ENCODE measurements at places on chromosomes 11 and 22. TPM values are rescaled to one million over a fixed set of nuclear protein-coding genes. Genes with fewer than 3 reads are reported as not detected.

KRTAP5-7 gene
- not detected for total RNA-seq

NRGN gene
- 6.1 TPM for total RNA-seq

GRCh38 chr11:128597209-128597608 lies 9.9 kb upstream of the ETS1 start:
- no peak for DNase-seq
- no peaks in the 10 kb centered on the region for H3K4me1 ChIP-seq
- no peaks in the 10 kb centered on the region for H3K36me3 ChIP-seq

DNA sequence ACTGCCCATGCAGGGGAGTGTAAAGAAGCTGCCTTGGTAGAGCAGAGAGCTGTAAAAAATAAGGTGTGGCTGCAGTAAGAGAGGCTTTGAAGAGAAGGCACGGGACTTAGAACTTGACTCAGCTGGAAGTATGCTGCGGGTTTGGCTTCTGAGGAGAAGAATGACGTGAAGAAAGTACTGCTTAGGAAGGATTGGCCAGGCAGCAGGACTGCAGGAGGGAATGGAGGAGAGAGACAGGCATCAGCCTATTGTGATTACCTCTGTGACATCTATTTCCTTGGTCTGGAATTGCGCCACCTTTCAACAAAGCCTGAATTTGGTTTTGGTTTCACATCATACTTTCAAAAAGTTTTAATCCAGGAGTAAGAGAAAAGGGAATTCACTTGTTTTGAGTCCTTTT lies 22.5 kb downstream of the PRRG4 start:
- no peaks in the 10 kb centered on the region for H3K36me3 ChIP-seq
- no peak overlapping the region for H3K27ac ChIP-seq
- peaks cover 7% of the 10 kb centered on the region for H3K4me1 ChIP-seq
- H3K27me3 ChIP-seq, result peaks cover 9% of the 10 kb centered on the region
- DNase-seq, result no peak

DNA sequence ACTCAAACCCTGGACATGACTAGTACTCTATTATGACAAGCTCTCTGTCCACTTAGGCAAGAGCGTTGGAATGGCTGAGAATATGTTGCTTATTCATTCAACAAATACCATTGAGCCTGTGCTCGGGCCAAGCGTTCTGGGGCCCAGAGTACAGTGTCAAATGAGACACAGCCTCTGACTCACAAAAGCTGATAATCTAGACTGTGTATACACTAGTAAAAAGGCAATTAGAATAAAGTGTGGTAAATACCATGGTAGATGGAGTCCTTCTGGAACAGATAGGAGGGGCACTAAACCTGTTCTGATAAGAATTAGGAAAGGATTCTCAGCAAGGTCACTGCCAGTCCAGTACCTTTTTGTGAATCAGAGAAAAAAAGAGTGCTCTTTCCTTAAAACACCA lies 24.7 kb downstream of the KCNE3 start:
- no peak for DNase-seq
- peaks cover 5% of the 10 kb centered on the region for H3K27me3 ChIP-seq
- no peaks in the 10 kb centered on the region for H3K4me1 ChIP-seq
- no peaks in the 10 kb centered on the region for H3K36me3 ChIP-seq
- H3K4me3 ChIP-seq, result no peak overlapping the region

- no peaks in the 10 kb centered on the region for H3K36me3 ChIP-seq
- no peak overlapping the region for H3K4me3 ChIP-seq
- H3K4me1 ChIP-seq, result peaks cover 13% of the 10 kb centered on the region
- H3K27me3 ChIP-seq, result peaks cover 21% of the 10 kb centered on the region
- H3K27ac ChIP-seq, result no peak overlapping the region
- no peak for DNase-seq
Observed at GRCh38 chr11:128155590-128155989, 431.8 kb downstream of the ETS1 start.

DNA sequence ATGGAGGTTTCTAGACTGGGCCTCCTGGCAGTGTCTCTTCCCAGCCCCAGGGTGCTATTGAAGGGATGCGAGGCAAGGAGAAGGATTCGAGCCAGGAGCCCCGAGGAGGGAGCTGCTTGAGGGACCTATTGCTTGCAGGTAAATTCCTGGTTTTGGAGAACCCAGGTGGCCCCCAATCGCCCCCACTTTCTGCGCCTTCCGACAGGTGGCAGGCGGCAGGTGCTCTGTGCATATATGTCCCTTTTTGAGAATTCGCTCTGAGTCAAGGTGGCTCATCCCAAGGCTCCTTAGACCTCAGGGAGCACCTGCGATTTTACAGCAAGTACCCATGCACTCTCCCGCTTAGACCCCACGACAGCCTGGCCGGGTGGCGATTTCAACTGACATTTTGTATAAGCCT lies 40.3 kb upstream of the SHISAL1 start:
- DNase-seq, result no peak
- no peaks in the 10 kb centered on the region for H3K36me3 ChIP-seq
- H3K27ac ChIP-seq, result no peak overlapping the region
- peaks cover 10% of the 10 kb centered on the region for H3K4me1 ChIP-seq
- H3K27me3 ChIP-seq, result peaks cover 12% of the 10 kb centered on the region
- no peak overlapping the region for H3K4me3 ChIP-seq

SCGB1A1 gene
- not detected for total RNA-seq

DNA sequence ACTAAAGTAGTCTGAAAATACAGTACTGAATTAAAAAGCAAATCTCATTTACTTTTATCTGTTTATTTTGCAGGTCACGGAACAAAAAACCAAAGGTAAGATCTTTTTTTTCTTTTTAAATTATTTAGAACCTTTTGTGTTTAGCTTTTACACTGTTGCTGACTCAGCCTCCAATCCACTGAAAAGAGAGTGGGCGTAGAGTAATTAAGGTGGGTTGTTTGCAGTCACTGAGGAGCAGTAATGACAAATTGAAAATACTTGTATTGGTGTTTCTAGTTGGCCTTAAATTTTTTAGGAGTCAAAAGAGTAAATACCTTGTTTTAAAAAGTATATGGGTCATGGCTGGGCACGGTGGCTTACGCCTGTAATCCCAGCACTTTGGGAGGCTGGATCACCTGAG lies 73.4 kb downstream of the TNRC6B start:
- peak overlapping the region; percentile 10 for H3K27ac ChIP-seq
- peaks cover 58% of the 10 kb centered on the region for H3K4me1 ChIP-seq
- no peak for DNase-seq

DNA sequence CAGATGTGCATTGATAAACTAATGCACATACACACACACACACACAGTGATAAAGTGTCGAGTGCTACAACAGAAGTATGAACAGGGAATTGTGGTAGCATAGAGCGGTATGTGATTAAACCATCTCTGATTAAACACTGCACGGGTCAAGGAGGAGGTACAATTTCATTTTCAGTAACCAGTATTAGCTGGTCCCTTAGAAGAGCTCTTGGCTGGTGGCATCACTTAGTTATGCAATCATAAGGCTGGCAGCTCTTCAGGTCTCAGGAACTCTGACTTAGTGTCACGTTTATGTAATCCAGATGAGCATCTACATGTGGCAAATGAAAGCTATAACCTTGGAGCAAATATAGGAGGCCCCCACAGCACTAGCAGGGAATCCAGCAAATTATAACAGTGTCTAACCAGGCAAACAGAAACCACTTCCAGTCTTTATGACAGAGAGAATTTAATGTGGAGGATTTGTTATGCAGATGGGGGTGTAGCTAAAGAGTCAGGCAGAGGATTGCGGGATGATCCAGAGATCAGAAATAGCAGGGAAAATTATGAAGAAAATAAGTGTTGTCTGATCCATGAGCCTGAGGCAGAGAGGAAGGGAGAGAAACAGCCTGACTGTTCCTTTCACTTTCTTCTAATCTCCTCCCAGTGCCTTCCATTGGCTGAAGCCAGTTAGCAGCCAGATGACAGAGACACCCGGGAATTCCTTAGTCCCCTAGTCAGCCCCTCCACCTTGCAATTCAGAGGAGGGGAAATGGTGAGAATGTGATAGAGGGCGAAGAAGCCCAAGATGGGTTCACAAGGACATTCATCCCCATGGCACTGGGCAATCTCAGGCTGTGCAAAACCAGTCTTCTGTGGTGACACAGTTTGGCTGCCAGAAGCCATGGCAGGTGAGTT lies 533.1 kb upstream of the TENM4 start:
- no peaks in the 10 kb centered on the region for H3K36me3 ChIP-seq
- no peaks in the 10 kb centered on the region for H3K27me3 ChIP-seq
- H3K4me3 ChIP-seq, result no peak overlapping the region
- H3K4me1 ChIP-seq, result no peaks in the 10 kb centered on the region

DNA sequence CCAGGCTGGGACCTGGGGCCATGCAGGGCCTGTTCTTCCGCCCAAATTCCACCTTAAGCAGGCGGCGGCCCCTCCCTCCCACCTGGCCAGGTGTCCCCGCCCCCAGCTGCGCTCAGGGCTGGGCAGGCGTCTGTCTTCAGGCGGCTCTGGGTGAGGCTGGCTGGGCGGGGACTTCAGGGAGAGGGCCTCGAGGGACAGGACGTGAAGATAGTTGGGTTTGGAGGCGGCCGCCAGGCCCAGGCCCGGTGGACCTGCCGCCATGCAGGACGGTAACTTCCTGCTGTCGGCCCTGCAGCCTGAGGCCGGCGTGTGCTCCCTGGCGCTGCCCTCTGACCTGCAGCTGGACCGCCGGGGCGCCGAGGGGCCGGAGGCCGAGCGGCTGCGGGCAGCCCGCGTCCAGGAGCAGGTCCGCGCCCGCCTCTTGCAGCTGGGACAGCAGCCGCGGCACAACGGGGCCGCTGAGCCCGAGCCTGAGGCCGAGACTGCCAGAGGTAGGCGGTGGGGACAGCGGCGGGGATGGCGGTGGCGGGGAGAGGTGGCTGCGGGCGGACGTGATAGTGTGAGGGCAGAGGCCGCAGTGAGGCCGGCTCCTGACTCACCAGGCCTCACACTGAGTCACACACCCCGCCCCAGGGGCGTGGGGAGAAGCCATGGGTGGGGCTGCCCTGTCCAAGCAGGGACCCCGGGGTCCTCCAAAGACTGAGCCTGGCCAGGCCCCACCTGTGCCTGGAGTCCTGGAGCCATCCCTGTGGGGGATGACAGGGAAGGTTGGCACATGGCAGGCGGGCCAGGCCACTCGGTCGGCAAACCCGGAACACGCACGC lies at the start of gene PKP3:
Gene PKP3, plus strand, starts transcription at position 176 of the 824 bp plus-strand sequence. Its CDS starts 84 bp downstream, at position 260.
- no peaks in the 10 kb centered on the region for H3K36me3 ChIP-seq
- H3K4me1 ChIP-seq, result no peaks in the 10 kb centered on the region
- H3K27ac ChIP-seq, result no peak within 1 kb of the TSS
- peaks cover 3% of the 10 kb centered on the region for H3K27me3 ChIP-seq
- DNase-seq, result no peak
